ENCODE measurements at places on chromosomes 1 and 21.

- DNase-seq, result no peak
Observed at GRCh38 chr1:60359431-60359830, 285.9 kb upstream of the C1orf87 start.

DNA sequence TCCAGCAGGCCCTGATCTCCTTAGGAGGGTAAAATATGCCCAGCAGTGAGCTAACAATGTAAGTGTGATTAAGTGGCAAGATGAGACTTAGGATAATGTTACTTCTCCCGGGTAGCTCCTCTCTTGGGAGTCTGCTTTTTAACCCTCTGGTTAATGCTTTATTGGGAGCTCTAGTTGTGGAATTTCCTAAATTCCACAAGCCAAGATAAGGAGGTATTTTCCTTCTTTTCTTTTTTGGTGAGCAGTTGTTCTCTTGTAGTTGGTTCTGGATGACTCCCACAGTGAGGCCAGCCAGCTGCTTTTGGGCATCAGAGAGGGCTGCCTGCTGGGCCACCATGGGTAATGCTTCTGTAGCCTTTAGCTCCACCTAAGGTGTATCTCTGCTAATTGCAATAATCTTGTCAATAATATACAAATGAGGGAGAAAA is 19.3 kb downstream of the C1orf52 start:
- no peak for DNase-seq

- DNase-seq, result no peak
Observed at GRCh38 chr1:180231936-180232335, 1.9 kb downstream of the LHX4 start.

DNA sequence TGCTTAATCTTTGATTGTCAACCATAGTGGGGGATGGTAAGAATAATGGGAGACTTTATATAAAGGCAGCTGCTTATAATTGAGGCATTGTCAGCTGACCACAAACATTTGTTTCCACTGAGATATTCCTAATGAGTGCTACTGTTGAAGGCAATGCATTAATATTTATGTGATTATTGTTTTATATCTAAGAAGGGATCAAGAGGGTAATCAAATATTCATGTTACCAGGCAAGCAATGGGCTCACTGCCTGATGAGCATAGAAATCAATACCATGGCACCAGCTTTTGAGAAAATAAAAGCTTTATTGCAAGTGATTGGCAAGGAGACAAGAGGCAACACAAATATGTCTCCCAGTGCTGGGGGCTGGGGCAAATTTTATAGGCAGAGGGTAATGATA is 706.7 kb upstream of the ADAMTS5 start:
- DNase-seq, result no peak

DNA sequence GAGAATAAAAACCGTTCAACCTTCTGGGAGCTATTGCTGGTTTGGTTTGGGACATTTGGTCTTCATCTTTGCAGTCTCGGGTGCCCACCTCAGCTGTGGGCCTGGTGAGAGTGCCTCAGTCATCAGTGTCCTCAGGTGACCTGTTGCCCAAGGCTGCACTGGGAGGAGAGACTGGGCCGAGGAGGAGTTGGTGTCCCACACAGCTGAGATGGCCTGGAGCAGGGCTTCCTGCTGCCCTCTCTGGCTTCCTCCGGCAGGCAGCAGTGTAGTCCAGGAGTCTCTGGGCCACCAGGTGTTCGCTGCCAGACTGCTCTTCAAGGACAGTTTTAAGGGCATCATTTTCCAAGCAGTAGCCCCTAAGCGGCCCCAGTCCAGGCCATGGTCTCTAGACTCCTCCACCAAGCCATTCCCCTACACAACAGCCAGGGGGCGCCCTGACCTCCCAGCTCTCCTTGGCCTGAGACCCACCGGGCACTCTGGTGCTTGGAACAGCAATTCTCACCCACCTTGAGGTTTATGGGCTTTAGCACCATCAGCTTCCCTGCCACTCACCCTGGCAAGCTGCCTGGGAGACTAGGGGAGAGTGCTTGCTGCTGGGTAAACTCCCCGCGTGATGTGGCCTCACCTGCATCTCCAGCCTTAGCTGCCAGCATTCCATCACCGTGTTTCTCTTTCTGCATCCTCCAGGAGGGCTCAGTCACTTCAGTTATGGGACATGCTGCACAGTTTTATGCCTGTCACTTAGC is 9.1 kb upstream of the SYTL1 start:
- peak; percentile 16 for DNase-seq

- no peak for DNase-seq
Observed at GRCh38 chr21:46001821-46002681, 20.5 kb downstream of the COL6A1 start.

GRCh38 chr1:10059342-10059718 is 26.6 kb downstream of the UBE4B start:
- DNase-seq, result no peak

DNA sequence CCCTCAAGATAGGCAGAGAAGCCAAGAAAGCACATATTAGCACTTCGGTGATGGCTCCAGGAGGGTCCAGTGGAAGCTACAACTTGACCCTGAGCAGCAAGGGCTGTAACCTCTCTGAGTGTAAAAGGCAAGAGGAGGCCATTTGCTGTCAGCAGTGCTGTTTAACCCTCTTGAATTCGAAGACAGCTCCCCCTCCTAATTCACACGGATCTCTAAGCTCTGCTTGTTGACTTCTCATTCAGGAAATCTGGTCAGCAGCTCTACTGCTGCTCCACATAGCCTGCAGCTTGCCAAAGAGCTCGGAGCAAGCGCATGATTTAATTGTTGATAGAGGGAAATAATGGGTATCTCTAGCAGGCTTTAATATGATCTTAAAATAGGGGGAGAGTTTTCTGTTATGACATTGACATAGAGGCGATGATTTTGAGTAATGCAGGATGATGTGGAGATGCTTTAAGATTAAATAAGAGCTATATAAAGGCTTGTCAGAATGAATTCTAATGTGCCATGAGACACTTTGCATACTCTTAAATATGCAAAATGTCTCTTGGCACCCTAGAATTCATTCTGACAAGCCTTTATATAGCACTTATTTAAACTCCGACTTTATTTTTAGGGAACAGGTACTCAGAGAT is 79.4 kb upstream of the USH2A start:
- DNase-seq, result no peak

GRCh38 chr1:36864823-36865601 is 169.3 kb downstream of the GRIK3 start:
- no peak for DNase-seq

GRCh38 chr1:73411479-73411878 is 786.5 kb downstream of the LRRIQ3 start:
- DNase-seq, result no peak

DNA sequence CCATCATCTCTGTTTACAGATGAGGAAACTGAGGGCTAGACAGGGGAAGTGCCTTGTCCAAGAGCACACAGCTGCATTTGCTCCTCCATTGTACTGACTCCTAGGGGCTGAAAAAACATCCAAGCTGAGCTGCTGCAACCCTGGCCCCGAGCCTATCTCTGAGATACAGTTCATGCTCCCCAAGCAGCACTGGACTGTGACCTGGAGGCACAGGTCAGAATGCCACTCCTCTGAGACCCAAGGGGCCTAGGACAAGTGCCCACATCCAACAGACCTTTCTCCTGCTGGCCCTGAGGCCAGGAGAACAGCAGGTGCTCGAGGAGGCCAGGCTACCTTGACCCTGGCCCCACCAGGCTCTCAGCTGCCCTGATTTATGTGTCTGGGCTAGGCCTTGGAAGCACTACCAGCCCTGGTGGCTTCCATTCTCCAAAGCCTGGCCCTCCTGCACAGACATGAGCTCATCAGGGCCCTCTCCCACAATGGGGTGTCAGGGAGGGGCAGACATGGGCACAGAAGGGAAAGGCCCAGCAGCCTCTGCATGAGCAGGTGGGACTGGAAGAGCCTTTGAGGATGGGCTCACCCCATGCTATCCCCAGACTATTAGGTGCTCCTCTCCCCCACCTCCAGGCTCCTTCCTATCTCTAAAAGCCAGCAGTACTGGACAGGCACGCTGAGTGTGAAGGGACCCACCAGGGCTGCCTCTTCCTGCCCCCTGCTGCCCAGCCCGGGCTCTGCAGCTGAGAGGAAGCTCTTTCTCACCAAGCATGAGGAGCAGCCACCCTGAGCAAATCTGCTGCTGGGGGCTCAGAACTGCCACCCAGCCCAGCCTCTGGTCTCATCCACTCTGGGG is 18.8 kb downstream of the ADGRB2 start:
- no peak for DNase-seq

- DNase-seq, result no peak
Observed at GRCh38 chr1:204025917-204026707, 46.8 kb upstream of the SOX13 start.

DNA sequence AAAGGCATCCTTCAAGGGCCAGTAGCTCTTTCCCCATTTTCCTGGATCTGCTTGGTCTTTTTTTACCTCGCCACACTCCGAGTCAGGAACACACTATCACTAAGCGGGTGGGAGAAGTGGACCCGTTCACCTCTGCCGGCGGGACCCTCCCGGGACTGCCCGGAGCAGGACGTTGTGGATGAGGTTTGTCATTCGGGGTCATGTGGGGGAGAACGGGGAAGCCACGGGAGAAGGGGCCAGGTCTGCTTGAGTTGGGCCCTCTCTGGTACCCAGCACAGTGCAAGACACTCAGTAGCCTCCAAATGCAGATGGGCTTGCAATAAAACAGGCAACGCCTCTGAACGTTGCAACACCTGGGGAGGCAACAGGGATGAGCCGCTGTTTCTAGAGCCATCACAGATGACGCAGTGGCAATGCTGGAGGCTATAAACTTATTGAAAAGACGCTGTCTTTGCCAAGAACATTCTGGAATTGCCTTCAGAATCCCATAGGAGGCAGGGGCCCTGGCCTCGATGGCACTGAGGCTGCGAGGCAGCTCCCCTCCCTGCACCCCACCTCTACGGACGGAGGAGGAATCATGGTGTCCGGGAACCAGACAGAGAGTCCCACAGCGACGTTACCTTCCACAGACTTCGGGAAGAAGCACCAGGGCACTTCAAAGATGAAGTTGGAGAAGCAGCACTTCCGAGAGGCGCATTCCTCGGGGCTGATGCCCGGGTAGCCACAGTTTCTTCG is 3.8 kb downstream of the TFF2 start:
- DNase-seq, result no peak

DNA sequence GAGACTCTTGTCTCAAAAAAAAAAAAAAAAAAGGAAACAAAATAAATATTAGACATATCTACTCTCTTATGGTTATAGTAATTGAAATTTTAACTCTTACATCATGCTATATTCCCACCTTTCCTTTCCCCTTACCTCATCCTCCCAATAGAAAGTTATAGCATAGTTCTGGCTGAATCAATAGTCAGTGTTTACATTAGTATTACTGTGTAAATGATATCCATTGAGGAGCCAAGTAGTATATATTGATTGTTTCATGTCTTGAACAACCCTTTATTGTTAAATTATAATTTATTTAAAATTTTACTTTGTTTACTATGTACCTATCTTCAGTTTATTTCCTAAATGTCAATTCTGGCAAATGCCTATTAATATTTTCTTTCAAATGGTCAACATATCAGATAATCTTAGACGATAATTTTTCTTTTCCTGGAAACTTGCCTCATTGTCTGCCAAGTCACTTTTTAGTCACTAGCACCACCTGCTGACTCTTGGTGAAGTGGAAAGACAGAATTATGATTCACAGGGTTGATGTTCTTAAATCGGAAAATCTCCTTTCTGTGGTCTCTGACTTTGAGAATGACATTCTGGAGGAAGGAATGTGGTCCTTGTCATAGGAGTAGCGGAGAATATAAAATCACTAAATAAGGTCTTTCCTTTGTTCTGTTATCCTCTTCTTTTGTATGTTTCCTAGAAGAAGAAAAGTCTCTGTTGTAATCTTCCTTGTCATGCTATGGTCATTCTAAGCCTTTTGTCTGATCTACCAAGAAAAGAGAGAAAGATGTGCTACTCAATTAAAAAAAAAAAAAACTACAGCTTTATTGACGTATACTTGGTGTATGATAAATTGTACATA is 8.6 kb downstream of the HJV start:
- peak; percentile 36 for DNase-seq

DNA sequence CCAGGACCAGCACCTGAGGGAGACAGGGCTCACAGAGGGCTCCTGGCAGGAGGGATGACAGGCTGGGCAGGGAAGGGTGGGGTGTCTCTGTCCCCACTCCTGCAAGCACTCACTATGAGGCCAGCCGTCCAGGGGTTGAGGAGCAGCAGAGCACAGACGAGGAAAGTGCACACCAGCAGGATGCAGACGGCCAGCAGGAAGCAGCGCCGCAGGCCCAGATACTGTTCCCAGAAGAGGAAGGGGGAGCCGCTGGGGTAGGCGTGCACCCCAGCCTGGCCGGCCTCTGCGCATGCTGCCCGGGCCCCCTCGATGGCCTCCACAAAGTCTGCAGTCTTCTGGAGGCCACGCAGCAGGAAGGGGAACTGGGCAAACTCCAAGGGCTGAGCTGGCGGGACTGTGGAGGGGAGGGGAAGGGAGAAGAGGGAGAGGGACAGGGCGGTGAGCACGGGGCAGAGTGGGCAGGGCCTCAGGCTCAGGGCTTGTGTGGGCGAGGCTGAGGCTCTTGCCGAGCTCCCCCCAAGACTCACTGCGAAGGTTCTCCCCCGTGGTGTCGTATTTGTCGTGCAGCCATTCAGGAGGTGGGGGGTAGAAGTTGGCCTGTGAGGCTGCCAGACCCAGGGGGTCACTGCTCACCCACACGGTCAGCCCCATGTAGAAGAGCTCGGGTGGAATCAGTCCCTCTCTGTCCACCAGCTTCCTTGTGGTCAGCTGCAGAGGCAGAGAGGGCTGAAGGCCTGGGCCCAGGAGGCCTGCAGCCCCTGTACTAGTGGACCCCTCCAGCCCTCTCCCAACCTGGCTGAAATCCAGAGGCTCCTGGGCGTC is 16.5 kb downstream of the PTCH2 start:
- no peak for DNase-seq

DNA sequence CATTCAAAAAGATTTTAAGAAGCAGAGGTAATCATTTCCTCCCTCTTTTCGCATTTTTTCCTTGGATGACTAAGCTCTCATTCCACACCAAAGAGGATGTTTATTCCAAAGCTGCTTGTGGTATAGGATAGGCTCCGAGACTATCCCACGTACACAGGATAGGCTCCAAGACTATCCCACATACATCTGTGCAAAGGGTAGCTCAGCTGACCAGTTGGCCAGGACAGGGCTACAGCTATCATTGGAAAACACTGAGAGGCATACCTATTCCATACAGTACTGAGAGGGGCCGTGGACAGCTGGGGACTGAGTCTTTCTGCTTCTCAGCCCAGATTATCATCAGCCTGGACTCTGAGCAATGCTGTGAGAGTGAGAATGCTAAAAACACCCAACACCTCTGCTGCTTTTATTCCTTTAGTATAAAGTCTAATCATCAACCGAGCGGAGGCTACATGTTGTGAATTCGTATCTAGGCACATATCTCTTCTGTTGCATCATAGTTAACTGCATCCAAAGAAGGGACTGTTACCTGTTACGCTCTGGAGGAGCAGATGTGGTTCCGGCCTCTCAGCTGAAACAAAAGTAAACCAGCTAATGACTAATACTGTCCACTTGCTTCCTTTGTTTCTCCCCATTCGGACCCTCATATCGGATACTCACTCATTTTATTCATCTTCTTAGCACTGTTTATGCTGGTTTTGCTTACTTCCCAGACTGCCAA is 141.0 kb downstream of the TNFSF18 start:
- no peak for DNase-seq

DNA sequence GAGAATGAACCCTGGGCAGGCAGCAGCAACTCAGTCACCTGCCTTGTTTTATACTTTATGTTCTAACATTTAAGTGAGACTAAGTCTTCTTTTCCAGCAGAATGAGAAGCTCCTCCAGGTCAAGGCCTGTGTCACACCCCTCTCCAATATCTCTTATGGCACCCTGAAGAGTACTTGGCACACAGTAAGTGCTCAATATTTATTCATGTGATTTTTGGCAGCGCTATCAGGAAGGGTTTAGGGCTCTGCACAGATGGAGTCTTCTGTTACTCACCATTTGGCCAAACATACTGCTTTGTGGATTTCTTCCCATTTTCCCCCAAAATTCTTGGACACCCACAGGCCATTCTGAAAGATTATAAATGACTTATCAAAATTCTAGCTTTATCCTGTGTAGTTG is 43.8 kb upstream of the MYBPHL start:
- no peak for DNase-seq

All from NCI-H187 (cell line).